ENCODE measurements at places on chromosomes 7 and 10. TPM values are rescaled to one million over a fixed set of nuclear protein-coding genes. Genes with fewer than 3 reads are reported as not detected.

GRCh38 chr7:15495170-15495569 lies 66.6 kb downstream of the AGMO start:
- H3K27ac ChIP-seq = no peak overlapping the region
- H3K27me3 ChIP-seq = no peaks in the 10 kb centered on the region
- no peak overlapping the region for H3K4me3 ChIP-seq
- DNase-seq = no peak
- H3K4me1 ChIP-seq = no peaks in the 10 kb centered on the region

GRCh38 chr10:118977835-118978234 lies 51.7 kb upstream of the NANOS1 start:
- H3K4me1 ChIP-seq = no peaks in the 10 kb centered on the region
- DNase-seq = no peak
- H3K36me3 ChIP-seq = no peaks in the 10 kb centered on the region
- H3K27me3 ChIP-seq = no peaks in the 10 kb centered on the region
- H3K4me3 ChIP-seq = no peak overlapping the region
- no peak overlapping the region for H3K27ac ChIP-seq

- no peak overlapping the region for H3K4me3 ChIP-seq
- peak; percentile 41 for DNase-seq
- no peaks in the 10 kb centered on the region for H3K27me3 ChIP-seq
- H3K4me1 ChIP-seq = no peaks in the 10 kb centered on the region
These were observed 146.5 kb upstream of the MEOX2 start for GRCh38 chr7:15832996-15833395.

- H3K27ac ChIP-seq = no peak overlapping the region
- H3K4me3 ChIP-seq = no peak overlapping the region
- H3K27me3 ChIP-seq = no peaks in the 10 kb centered on the region
These were observed 107.6 kb downstream of the CNNM2 start for GRCh38 chr10:103025696-103026095.

GRCh38 chr7:139231513-139232376 lies 708 bp downstream of the UBN2 start:
- peaks cover 37% of the 10 kb centered on the region for H3K4me1 ChIP-seq
- H3K36me3 ChIP-seq = no peaks in the 10 kb centered on the region
- peak overlapping the region; percentile 92 for H3K27ac ChIP-seq
- DNase-seq = peak; percentile 27
- no peaks in the 10 kb centered on the region for H3K27me3 ChIP-seq

DNA sequence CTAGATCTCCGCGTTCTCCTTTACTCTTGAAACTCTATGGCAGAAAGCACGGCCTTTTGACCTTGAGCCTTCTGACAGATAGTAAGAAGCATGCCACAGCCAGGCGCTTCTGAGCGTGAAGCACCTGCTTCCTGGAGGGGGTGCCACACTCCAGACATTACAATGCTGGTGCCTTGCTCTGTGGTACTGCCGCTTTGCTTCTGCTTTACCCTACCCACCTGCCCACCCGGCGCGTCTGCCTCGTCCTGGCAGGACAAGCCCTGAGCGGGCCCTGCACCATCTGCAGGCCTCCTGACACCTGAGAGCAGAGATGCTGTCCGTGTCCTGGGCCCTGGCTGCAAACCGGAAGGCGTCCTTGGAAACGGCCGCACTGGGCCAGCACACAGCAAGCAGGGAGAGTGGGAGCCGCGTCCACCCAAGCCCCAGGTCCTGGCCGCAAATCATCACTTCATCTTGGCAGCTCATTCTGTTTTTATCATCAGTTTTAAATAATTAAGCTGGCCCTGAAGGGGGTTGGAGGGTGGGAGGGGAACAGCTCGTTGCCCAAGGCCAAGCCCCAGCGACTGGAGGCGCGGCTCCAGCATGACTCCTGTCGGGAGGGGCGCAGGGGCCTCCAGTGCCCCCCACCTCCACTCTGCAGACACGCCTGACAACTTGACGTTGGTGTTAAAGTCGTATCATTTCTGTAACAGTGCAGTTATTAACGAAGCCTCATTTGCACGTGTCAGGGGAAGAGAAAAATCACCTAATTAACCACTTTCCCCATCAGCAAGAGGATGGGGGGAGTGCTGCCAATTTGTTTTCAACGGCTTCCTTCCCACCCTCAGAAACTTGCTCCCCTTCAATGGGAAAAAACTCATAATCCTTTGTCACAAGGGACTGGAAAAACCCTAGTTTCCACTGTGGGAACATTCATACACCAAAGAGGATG lies 132.2 kb downstream of the MAD1L1 start:
- H3K36me3 ChIP-seq = no peaks in the 10 kb centered on the region
- no peak overlapping the region for H3K27ac ChIP-seq
- H3K4me3 ChIP-seq = no peak overlapping the region
- H3K4me1 ChIP-seq = peaks cover 15% of the 10 kb centered on the region

DNA sequence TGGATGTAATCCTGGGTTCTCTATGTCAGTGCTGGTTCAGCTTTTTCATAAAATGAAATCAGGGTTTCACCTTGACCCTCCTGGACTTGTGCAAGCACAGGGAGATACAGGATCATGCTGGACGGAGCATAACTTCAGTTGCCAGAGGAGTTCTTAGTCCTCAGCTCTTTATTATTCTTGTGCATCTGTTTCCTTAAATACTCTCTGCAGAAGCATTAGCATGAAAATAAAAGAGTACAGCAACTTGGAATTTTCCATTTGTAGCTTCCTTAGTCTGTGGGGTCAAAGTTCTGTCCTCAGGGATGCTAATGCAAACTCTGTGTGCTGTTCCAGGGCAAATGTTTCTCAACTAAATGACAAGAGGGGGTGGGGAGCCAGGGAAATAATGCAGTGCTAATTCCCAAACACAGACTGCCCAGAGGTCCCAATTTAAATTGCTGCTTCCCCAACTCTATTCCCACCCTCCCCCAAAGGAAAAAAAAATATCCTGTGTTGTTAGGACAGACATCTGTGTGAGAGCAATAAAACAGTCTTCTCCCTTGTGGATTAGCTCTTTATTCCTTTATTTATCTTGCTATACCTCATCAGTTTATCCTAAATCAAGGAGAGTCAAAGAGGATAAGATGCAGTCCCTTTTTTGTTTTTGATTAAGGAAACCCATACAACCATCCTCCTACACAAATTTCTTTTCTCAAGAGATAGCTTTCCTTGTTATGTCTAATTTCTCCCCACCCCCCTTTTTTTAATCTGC lies 905.0 kb downstream of the LRMDA start:
- H3K4me3 ChIP-seq = no peak overlapping the region
- H3K27me3 ChIP-seq = no peaks in the 10 kb centered on the region

GRCh38 chr10:7773845-7774801 lies 13.7 kb downstream of the KIN start:
- DNase-seq = peak; percentile 16
- H3K4me1 ChIP-seq = no peaks in the 10 kb centered on the region
- H3K27ac ChIP-seq = no peak overlapping the region

DNA sequence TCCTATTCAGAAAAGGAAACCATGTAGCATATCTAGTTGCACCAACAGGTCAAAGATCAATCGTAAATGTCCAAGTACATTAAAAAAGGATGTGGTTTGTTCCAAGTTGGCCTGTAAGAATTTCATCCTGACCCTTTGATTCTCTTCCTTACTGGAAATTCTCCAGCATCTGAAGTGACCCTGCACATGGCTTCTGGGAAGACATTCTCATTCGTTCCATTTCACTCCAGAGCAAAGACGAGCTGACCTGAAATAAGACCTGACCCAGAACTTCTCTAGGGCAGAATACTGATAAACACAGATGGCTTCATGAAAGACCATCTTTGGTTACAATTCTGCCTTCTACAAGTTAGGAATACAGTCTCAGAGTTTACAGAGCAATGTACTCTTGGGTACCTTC lies 39.8 kb downstream of the ASB4 start:
- H3K27me3 ChIP-seq = no peaks in the 10 kb centered on the region
- H3K4me3 ChIP-seq = no peak overlapping the region
- no peaks in the 10 kb centered on the region for H3K4me1 ChIP-seq
- H3K27ac ChIP-seq = no peak overlapping the region

GRCh38 chr7:94182066-94182465 lies 177.9 kb upstream of the BET1 start:
- no peaks in the 10 kb centered on the region for H3K4me1 ChIP-seq
- H3K4me3 ChIP-seq = no peak overlapping the region
- H3K36me3 ChIP-seq = no peaks in the 10 kb centered on the region

GRCh38 chr10:101444058-101444898 lies 90.3 kb downstream of the BTRC start:
- no peak for DNase-seq
- peaks cover 13% of the 10 kb centered on the region for H3K4me1 ChIP-seq
- no peaks in the 10 kb centered on the region for H3K27me3 ChIP-seq
- no peak overlapping the region for H3K27ac ChIP-seq
- H3K36me3 ChIP-seq = no peaks in the 10 kb centered on the region

DNA sequence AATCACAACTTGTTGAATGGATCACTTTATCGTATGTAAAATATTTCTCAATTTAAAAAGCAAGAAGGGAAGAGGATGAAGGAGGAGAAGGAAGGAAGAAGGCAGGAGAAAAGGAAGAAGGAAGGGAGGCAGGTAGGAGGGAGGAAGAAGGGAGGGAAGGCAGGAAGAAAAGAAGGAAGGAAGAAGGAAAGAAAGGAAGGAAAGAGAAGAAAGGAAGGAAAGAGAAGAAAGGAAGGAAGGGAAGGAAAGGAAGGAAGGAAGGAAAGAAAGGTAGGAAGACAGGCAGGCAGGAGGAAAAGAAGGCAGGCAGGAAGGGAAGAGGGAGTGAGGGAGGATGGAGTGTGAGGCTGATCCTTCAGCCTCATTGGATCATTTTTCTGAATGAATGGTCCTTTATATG lies 145.5 kb downstream of the MYOF start:
- H3K27me3 ChIP-seq = no peaks in the 10 kb centered on the region
- peaks cover 99% of the 10 kb centered on the region for H3K36me3 ChIP-seq
- H3K27ac ChIP-seq = no peak overlapping the region
- no peak for DNase-seq

Gene ARHGEF5
- total RNA-seq = 18.7 TPM

Gene ZNF783
- total RNA-seq = 26.6 TPM

Gene MBL2
- total RNA-seq = not detected

Gene HABP2
- total RNA-seq = not detected

All from stomach (tissue), 19 donors.